ENCODE measurements at places on chromosomes 3 and 15.

DNA sequence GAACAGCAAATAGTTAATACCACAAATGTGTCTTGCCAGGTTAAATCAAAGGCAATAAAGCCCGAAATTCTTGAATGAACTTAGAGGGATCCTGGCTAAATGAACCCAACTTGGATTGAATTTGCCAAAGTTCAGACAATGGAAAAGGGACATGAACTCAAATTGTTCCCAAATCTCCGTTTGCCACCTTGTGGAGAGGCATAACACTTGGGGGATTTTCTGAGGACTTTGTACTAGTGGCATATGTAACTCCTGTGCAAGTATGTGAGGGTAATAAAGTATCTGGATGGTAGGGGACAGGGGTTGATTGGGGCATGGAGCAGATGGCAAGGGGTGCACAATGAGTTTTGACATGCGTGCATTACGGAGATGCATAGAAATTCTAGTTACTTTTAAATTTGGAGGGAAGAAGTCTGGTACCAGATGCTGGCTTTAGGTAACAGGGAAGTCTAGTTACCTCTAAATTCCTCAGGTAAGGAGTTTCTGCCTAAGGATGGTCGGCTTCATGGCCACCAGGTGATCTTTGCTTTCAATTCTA lies 1.2 kb upstream of the TCAIM start:
- no peak for DNase-seq

DNA sequence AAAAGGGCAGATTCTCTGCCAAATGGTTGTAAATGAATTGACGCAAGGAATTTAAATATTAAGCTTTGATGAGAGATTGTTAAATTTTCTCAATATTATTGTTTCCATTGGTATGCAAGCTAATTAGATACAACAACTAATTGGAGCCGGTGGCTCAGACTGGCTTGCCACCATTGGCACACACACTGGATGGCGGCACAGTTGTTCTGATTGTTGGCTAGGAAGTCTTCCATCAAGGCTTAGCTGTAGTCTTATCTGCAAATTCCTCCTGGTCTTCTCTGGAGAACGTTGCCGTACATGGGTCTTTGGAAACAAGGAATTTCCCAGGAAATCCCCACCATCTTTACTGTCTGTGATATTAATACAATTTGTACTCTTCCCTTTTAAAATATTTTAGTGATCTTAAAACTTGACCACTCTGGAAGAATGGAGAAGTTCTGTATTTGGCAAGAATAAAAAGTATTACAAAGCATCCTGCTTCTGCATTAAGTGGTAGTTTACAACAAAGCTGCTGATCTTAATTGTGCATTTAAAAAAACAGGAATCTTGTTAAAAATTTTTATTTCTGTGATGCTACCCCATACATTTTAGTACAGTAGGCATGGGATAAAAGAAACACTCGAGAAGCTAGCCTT lies 126.5 kb downstream of the UBE2E2 start:
- DNase-seq = no peak

DNA sequence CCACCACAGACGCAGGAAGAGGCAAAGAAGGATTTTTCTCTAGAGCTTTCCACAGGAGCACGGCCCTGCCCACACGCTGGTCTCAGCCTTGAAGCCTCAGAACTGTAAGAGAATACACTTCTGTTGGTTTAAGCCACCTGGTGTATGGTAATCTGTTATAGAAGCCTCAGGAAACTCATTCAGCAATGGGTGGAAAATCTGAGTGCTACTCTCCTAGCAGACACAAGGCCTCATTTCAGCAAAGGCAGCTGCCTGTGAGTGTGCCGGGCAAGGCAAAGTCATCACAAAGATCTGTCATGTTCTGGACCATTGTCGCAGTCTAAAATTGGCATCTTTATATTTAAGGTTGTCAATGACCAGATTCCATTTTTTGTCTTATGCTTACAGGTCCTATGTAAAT lies 31.0 kb downstream of the ATP10A start:
- DNase-seq = no peak

GRCh38 chr3:156867174-156867573 lies 41.0 kb downstream of the LEKR1 start:
- no peak for DNase-seq

GRCh38 chr15:20376872-20377271 lies 164.7 kb downstream of the GOLGA6L6 start:
- no peak for DNase-seq

GRCh38 chr15:25718169-25718536 lies 145.0 kb downstream of the ATP10A start:
- no peak for DNase-seq

GRCh38 chr3:15453991-15454625 lies 26.7 kb downstream of the EAF1 start:
- DNase-seq = no peak

- no peak for DNase-seq
Measured at GRCh38 chr3:168034152-168034928, 61.4 kb downstream of the GOLIM4 start.

- no peak for DNase-seq
Measured at GRCh38 chr3:132394320-132394719, 23.0 kb upstream of the DNAJC13 start.

DNA sequence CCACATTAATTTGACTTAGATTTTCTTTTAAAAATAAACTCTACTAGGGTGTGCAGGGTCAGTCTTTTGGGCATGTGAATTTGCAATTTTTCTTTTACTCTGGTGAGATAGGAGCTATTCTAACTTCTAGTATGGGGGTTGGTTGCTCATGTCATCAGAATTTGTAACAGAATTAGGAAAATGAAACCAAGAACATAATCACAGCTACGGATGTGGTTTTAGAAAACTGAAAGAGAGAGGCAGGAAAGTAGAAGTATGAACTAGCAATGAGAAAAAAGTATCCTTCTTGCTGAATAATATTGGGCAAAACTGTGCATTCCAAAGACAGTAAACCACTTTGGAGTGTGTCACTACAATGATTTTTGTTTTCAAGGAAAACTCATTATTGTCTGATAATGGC lies 43.3 kb downstream of the ADPGK start:
- DNase-seq = no peak

- no peak for DNase-seq
Measured at GRCh38 chr15:28904541-28905315, 19.0 kb downstream of the APBA2 start.

DNA sequence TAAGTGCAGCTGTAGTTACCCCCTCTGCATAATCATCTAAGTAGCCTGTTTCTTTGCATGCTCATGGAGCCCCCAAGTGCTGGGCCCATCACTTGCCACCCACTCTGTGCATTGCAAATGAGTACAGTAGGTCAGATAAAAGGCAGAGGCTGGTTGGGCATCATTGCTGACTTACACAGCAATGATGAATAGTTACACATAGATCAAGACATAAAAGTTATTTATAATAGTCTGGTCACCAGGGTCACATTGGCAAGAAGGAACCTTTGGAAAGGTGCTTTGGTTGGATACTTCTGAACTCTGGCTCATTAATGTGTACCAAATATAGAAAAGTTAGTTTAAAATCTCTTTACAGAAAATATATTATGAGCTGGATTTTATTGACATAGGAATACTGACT lies 111.6 kb downstream of the MITF start:
- no peak for DNase-seq

DNA sequence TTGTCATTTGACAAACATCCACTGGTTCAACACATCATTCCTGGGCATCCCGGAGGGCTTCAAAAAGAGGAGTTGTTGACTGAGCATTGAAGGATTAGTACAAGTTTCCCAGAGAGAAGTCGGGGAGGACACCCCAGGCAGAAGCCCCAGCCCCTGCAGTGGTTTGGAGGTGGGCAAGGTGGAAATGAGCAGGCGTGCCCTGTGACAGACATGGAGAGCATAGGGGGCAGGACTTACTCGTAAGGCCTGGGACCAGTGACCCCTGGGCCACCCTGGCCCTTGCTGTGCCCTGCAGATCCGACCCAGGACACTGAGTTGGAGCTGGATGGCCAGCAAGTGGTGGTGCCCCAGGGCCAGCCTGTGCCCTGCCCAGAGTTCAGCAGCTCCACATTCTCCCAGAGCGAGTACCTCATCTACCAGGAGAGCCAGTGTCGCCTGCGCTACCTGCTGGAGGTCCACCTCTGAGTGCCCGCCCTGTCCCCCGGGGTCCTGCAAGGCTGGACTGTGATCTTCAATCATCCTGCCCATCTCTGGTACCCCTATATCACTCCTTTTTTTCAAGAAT lies 5.9 kb downstream of the PARP3 start:
- DNase-seq = no peak

DNA sequence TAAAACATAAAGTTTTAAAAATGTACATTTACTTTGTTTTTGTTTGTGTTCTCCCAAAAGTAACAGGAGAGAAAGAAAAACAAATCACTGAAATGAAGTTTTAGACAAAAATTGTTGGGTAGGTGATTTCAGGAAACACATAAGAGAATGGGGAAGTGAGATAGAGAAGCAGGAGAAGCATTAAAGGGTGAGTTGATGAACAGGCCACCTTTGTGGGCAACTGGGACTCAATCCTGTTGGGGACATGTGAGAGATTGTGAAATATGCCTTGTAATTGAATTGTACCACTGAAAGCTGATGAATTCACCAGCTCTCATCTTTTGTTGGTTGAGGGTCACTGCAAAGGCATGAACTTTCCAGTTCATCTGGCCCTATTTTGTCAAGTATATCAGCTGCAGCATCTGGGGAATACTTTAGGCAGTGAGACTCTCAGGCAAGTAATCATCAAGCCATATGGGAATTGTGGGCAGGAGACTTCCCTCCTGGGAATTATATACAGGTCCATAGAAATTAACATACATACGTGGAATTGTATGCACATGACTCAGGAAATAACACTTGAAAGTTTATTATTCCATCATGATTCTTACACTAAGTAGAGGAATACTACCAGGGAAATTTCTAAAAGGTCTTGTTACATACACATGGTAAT lies 181.0 kb downstream of the ZBBX start:
- DNase-seq = no peak

DNA sequence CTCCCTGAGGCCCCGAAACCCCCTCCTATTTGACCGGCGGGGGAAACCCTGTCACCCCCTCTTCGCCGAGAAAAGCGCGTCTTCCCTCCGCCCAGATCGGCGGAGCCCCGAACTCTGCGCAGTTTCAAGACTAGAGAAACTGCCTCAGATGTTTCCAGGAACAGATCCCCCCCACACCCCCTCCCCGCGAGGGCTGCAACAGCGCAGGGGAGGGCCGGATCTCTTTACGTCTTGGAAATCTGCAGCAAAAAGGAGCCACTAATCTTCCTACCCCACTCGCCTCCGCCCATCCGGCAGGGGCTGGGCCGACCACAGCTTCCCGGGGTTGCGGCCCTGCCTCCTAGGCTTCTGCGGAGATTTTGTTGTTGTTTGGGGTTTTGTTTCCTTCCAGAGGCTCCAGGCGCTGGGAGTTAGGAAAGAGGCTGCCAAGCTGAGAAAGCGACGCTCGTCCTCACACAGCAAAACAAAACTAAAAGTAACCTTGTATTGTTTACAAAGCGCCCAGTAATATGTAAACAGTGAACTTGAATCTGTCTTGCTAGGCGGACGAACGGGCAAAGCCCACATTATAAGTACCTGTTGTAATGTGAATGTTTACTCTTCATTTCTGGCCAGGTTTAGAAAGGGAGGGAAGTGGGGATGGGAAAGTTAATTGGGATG lies 2.2 kb downstream of the FOXB1 start:
- peak; percentile 35 for DNase-seq

GRCh38 chr3:71689291-71689690 lies 35.9 kb downstream of the EIF4E3 start:
- no peak for DNase-seq

- no peak for DNase-seq
Measured at GRCh38 chr3:197545571-197545970, 10.2 kb downstream of the BDH1 start.

- peak; percentile 55 for DNase-seq
Measured at GRCh38 chr15:51737522-51738305, at the start of gene LYSMD2. LYSMD2 (minus strand) TSS chr15:51737655; CDS start chr15:51737622, 33 bp downstream.

Data from effector CD4-positive, alpha-beta T cell (primary cell).